ENCODE measurements at places on chromosomes 13 and 19.

DNA sequence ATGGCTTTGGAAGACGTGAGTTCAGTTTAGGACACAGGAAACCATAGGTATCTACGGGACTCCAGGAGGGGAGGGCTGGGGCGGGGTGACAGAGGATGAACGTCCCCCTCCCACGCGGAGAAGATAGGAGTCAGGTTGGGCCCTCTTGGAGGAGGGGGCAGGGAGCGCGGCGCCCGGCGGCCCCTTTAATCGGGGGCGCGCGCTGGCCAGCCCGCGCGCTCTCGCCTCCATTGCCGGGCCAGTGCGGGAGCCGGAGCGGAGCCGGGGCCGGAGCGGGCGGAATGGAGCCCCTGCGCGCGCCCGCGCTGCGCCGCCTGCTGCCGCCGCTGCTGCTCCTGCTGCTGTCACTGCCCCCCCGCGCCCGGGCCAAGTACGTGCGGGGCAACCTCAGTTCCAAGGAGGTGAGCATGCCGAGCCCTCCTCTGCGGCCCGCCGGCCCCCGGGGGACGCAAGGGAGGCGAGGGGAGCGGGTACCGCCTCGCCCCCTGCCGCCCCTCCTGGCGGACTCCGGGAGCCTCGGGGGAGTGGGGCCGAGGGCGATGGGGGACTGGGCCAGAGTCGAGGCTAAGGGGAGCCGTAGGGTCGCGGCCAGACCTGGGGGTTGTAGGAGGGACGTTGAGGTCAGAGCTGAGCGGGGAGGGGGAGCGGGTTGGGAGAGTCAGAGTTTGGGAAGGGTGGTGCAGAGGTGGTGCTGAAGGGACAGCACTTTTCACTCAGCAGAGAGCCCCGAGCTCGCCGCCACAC lies at the start of gene TMEM145:
Gene TMEM145 (plus strand): TSS at position 214 of the 744 bp plus-strand sequence. CDS start 68 bp downstream, at position 282.
- peak; percentile 81 for DNase-seq

DNA sequence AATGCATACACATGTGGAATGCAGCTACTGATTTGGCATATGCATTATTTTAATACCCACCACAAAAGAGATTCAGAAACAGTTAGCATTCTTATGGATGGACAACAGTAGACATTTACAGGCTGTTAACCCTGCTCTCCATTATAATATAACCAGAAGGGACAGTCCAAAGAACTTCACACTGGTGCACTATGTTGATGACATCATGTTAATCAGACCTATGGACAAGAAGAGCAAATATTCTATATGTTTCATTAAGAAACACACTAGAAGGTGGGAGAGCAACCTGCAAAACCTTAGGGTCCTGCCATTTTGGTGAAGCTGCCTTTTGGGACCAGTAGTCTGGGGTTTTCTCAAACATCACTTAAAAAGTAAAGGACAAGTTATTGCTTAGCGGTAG lies 701.3 kb downstream of the UQCRFS1 start:
- DNase-seq = no peak

DNA sequence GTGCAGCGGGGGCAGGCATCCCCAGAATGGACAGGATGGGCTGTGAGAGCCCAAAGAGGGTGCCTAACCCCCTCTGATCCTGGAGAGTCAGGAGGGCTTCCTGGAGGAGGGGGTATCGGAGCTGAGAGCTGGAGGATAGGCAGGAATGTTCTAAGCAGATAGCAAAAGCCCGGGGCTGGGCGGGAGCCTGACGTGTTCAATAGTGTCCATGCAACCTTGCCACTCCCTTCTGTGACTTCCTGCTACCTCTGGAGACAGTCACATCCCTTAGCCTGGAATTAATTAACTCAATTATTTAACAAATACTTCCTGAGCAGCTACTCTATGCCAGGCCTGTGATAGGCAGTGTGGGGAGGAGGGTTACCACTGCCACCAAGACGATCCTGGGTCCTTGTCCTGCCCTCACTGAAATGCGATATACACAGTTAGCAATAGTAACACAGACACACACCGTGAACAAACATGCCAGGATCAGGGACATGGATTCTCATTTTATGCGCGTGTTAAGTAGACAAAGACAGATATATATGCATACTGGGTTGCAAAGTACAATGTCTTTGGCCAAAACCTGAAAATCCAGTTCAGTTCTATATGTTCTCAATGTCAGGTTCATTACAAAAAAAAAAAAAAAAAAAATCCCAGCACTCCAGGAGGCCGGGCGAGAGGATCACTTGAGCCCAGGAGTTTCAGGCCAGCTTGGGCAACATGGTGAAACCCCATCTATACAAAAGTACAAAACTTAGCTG lies 10.7 kb downstream of the AP2S1 start:
- DNase-seq = no peak

DNA sequence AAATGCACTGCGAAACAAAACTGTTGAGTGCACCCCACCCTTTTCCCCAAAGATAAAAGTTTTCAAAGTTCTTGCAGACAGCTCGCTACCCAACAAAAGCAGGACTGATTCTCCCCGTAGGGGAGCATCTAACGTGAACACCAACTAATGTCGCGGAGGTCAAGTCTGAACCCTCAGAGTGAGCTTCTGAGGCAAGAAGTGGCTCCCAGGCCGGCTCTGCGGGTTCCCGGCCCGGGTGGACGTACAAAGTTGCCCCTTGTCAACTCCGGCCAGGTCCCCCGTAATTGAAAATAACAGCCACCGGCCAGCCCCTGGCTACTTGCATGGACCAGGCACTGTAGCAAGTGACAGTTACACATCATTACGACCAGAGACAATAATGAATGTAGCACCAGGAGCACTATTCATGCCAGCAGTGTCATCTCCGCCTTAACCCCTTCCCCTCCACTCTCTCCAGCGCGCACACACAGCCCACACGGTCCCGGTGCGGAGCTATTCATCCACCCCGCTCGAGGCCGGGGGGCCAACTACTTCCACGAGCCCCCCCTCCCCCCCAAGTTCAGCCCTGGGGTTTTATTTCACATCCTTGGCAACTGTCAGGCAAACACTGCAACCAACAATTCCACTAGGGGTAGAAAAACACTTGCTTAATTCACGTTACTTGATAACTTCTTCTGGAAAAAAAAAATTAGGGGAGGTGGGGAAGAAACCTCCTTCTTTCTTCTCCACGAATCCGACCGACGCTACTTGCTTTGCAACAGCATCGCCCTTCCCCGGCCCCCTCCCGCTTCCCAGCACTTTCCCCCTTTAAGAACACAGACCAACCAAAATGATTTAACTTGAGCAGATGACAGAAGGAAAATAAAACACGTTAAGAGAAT lies 1.2 kb downstream of the KLF12 start:
- peak; percentile 20 for DNase-seq

DNA sequence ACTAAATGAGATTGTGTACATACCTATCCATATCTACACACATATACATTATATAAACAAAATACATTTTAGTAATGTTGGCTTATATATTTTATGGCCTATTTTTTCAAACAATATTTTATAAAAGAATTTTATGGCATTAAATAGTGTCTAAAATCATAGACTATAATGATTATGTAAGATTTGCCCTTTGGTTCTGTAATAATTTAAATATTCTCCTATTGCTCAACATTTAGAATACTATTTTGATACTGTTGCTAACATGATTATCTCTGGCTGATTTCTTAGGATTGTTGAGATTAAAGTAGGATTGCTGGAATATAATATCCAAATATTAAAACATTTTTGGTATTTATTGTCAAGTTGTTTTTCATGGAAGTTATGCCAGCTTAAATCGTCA lies 565.2 kb upstream of the GPC6 start:
- DNase-seq = no peak

DNA sequence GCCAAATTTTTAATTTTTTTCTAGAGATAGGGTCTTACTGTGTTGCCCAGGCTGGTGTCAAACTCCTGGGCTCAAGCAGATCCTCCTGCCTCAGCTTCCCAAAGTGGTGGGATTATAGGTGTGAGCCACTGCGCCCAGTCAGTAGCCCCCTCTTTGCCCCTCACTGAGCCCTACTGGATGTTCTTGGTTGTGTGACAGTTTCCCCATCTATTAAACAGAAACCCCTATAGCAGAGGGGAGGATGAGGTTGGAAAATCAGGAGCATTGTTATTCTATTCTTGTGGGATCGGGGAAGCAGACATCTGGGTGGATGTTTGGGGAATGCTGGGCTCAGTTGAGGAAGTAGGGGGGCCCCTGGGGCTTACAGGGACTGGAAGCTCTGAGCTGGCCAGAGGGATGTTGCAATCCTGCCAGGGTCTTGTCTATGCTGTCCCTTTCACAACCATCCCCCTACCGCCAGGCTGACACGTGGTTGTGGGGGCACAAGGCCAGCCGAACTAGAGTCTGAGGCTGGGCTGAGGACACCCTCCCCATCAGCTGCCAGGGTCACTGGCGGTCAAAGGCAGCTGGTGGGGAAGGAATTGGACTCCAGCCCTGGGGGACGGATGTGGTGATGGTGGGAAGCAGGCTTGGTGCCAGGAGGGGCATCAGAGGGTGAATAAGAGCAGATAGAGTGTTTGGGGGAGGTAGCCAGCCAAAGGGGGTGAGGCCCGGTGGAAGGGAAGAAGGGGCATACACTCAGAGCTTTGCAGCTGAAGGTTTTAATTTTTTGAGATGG lies 10.9 kb downstream of the APOC1 start:
- no peak for DNase-seq

DNA sequence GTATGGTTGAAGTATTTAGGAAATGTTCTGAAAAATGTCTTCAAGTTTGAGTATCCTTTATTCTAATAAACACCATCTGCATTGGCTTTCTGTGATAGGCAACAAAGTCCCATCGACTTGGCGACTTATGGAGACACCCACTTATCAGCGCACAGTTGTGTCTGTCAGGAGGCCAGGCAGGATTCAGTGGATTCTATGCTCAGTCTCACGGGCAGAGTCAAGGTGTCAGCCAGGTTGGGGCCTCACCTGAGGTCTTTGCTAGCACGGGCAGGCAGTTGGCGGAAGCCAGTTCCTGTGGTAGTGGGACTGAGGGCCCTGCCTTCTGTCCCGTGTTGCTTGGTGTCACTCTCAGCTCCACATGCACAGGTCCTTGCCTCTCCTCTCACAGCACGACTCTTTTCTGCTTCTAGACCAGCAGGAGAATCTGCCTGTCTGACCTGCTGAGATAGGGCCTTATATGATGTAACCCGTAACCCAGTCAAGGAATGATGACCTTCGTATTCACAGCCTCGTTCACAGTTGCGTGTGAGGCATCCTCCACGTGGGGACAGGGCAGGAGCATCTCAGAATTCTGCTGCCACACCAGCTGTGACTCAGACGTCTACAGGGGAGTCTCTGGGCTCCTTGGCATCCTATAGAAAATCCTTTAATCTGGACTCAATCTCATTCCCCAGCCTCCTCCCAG lies 10.0 kb downstream of the CUL4A start:
- DNase-seq = no peak

GRCh38 chr19:16197188-16197621 lies 506 bp upstream of the AP1M1 start:
- DNase-seq = no peak

DNA sequence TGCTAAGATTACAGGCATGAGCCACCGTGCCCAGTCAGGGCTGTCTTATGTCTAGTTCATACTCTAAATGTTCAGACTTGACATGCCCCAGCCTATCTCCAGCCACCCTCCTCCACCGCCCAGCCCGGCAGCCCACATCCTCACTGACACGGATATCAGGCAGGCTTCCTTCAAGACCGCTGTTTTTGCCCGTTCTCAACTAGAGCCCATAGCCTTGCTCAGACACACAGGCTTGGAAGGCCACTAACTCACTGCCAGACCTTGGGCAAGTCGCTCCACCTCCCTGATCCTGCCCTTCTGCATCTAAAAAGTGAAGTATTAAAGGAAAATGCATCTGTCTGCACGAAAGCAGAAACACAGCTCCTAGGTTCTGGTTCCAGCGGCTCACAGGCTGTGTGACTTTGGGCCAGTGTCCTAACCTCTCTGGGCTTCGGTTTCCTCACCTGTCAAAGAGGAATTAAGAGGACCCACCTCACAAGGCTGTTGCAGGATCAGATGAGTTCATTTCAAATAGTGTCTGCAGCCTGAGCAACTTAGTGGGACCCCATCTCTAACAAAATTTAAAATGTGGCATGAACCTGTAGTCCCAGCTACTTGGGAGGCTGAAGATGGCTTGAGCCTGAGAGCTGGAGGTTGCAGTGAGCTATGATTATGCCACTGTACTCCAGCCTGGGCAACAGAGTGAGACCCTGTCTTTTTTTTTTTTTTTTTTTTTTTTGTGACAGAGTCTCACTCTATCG lies 14.5 kb upstream of the CERS4 start:
- no peak for DNase-seq

- DNase-seq = no peak
These were observed 24.0 kb upstream of the OLFM4 start for GRCh38 chr13:53004573-53004972.

DNA sequence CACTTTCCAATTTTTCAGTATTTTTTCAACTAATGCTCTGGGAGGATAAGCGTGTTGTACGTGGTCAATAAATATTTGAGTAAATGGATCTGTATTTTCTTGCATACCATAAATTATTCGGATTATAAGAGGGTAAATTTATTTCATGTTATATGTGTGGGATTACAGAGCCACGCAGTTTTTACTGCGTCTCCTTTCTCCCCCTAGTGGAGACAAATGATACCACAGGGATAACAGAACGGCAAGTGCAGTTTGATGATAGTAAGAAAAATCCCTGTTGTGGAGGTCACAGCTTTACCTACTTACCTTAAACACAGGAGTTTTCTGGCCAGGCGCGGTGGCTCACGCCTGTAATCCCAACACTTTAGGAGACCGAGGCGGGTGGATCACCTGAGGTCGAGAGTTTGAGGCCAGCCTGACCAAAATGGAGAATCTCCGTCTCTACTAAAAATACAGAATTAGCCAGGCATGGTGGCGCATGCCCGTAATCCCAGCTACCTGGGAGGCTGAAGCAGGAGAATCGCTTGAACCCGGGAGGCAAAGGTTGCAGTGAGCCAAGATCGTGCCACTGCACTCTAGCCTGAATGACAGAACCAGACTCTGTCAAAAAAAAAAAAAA lies 16.8 kb downstream of the MBD3L2B start:
- DNase-seq = no peak

- no peak for DNase-seq
These were observed 12.4 kb downstream of the CEBPG start for GRCh38 chr19:33385956-33386355.

DNA sequence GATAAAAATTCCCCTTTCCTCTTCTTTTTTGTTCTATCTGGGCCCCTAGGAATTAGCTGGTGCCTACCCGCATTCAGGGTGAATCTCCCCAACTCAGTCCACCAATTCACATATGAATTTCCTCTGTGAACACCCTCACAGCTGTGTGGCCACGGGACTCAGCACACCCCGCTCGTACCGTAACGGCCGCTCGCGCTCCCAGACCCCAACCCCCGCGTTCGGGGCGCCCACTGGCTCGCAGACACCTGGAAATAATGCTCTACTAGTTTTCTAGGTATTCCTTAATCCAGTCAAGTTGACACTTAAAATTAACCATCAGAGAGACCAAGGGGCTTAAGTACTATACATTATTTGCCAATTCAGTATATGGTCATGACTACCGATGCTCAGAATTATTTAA lies 1702.1 kb upstream of the PCDH20 start:
- DNase-seq = no peak

GRCh38 chr13:72194523-72194922 lies 327.5 kb upstream of the DACH1 start:
- DNase-seq = no peak

- no peak for DNase-seq
These were observed 3.6 kb upstream of the N4BP2L2 start for GRCh38 chr13:32542221-32542620.

Data from GM20000 (cell line).